NCI-H526 (cell line): ENCODE measurements at places on chromosomes 12 and 14.

DNA sequence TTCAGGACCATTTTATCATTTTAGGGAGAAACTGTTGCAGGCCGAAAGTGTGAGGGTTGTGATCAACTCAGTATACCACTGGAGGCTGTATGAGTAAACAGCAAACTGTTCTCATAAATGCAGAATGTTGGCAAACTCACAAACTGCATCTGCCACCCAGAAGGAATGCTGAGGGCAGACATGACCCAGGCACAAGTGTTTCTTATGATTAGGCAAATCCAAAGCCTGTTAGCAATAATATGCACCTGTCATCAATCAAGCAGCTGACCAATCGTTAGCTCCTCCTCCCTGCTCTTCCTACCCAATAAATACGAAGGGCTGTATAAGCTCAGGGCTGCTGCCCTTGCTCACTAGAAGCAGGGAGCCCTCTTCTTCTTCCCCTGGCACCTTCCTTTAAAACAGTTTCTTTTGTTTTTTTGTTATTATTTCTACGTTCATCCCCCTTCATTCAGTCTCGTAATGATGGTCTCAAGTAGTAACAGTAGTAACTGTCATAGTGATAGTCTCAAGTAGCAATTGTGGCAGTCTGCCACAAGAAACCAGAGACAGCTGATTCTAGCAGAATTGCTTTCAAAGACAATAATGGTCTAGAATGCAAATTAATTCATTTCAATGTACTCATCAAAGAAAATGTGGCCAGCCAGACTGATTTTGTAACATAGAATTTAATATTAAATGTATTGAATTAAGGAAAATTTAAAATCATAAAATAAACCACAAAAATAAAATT is 15.2 kb upstream of the CCDC175 start:
- no peak for DNase-seq

DNA sequence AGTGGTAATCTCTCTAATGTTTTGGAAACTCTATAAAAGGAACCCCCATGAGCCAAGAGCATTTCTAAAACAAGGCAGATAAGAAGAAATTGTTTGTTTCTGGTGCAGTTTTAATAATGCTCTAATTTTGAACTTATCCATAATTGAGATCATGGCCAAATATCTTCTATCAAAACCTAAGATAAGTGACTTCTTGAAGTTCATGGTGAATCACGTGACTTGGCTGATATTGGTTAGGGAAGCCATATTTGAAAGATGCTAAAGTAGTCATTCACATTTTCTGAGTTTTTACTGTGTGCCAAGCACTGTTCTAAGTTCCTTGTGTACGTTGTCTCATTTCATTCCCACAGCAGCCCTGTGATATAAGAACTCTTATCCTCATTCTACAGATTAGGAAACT is 157.9 kb downstream of the KICS2 start:
- no peak for DNase-seq

GRCh38 chr14:20387576-20387975 is 25.7 kb downstream of the TEP1 start:
- DNase-seq = no peak

GRCh38 chr14:91264151-91265150 is 19.9 kb upstream of the GPR68 start:
- DNase-seq = no peak
